CD4-positive, alpha-beta T cell treated with Interleukin-4 for 1 hour (primary cell): ENCODE measurements at places on chromosomes 16 and 17.

DNA sequence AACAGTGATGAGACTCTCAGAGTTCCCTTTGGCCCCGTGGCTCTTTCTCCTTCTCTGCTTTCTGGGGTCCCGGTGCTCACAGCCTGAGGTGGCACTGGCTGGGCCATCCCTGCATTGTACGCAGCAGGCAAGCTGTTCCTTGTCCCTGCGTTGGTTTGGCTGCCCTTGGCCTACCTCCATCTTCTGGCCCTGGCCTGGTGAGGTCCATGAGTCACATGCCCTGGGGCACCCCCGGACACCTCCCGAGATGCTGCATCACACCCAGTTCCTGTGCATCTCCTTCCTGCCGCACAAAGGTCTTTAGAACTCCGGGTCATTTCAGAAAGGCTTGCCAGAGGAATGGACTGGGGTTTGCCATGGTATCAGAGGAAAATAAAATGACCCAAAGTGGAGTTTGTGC, 9.5 kb downstream of the SULT1A2 start:
- DNase-seq = no peak

- DNase-seq = no peak
Measured at GRCh38 chr17:73984941-73985340, 218.5 kb upstream of the RPL38 start.

DNA sequence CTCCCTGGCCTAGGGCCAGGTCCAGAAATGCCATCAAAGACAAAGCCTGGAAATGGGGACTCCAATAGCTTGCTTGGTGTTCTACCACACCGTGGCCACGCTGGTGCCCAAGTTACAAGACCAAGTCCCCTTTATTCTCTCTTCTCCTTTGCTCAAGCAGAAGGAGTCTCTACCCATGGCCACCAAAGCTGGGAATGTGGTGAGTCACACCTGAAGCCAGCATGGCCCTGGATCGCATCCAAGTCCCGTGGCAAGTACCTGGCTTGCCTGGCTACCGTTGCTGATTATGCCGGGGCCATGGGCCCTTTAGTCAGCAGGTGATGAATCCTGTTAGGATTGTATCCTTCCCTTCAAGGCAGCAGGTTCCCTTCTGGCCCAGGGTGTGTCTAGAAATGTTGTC, 260.0 kb downstream of the HAPSTR1 start:
- DNase-seq = no peak

DNA sequence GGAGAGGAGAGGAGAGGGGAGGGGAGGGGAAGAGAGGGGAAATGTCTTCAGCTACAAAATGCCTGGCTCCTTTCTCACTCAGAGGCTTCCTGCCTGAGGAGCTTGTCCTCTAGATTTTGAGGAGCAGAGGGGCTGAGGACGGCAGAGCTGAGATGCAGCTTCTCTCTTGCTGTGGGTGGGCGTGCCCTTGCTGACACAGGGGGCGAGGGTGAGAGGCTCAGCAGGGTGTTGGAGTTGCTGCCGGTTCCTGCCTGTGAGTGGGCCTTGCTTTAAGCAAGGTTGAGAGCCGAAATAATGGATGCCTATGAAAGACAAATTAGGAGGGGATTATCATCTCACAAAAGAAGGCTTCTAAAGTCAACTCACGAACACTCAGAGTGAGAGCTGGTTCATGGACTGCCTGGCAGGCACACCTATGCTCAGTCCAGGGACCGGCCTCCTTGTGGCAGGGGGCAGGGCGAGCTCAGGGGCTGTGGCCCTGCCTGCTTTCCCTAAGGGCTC, 215.6 kb downstream of the MSI2 start:
- DNase-seq = no peak

GRCh38 chr17:38460716-38461630, 32.7 kb downstream of the ARHGAP23 start:
- no peak for DNase-seq

GRCh38 chr16:50298591-50299507, 32.5 kb downstream of the ADCY7 start:
- DNase-seq = no peak

- no peak for DNase-seq
Measured at GRCh38 chr17:29016345-29017210, 10.7 kb upstream of the SEZ6 start.

GRCh38 chr16:87845807-87846619, 23.3 kb downstream of the SLC7A5 start:
- no peak for DNase-seq

DNA sequence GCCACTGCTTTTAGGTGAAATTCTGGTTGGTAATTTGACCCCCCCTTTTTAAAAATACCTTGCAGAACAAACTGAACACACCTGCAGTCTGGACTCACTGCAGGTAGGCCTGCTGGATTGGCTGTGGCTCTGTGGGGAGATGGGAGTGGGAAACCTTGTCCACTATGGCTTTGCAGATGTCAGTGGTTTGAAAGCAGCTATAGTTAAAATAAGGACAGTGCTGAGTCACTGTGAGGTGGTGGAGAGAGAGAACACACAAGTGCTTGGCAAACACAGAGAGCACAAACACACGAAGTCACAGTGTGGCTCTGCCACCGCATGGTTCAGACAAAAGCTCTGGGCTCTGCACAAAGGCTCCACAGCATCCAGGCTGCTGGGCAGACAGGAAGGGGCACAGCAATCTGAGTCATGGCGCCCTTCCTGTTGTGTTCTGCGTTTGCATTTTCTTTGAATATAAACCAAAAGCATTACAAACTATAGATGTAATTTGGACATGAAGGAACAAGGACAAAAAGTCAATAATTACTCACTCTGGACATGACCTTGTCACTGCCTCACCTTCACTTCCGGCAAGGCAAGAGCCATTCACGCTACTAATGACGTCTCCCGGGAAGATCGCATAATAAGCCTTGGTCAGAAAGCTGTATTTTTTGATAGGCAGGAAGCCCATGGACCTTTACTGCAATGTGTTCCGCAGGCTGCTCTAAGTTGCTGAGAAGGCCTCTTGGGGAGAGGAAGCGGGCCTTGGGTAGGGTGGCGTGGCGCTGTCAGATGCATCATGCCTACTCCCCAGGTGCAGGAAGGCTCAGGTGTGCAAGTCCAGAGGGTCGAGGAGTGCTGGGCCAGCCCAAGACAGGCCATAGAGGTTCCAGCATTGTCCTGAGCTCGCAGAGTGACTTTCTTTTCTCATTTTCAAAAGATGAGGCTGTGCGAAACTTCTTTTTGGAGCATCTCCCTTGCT, 60.1 kb upstream of the MED9 start:
- no peak for DNase-seq

DNA sequence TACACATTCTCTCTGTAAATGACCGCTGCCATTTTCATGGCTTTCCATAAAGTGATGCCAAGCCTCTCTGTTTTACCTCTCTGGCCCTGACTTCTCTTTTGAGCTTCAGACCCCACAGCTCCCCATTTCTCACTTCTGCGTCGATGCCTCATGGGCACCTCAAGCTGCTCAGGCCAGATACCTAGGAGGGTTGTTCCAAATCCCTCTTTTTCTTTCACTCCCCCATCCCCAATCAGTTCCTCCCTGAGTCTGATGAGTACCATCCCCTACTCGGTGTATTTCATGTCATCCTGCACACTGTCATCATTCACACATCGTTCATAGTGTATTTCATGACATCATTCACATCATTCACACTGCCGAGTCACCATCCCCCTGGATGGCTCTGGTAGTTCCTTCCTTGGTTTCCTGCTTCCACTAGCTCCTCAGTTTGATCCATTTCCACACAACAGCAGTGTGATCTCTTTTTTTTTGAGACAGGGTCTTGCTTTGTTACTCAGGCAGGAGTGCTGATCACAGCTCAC, 43.1 kb downstream of the NTN1 start:
- no peak for DNase-seq

DNA sequence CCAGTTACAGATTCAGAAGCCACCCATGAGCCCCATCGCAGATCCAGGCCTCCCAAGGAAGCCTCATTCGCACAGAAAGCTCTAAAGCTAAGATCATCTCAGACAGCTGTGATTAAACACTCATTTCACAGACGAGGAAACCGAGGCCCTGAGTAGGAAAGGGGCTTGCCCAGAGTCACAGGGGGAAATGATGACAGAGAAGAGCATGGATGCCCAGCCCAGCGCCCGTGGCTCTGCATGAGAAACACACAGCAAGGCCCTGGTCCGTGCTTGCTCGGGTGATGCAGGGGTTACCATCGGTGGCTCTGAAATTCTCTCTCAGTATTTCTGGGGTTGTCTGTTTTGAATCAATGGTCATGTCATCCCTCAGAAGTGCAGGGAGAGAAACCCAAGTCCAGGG, 109.6 kb downstream of the C16orf78 start:
- no peak for DNase-seq
